Ovary (tissue), 10 donors: ENCODE measurements at places on chromosomes 5 and 9. TPM values are rescaled to one million over a fixed set of nuclear protein-coding genes. Genes with fewer than 3 reads are reported as not detected.

DMGDH gene
- 3.5 TPM for total RNA-seq

ZDHHC11 gene
- 4.7 TPM for total RNA-seq

GKAP1 gene
- total RNA-seq, result 21.7 TPM

LCN9 gene
- total RNA-seq, result not detected

FAM163B gene
- total RNA-seq, result not detected

ZDHHC12 gene
- 5.7 TPM for total RNA-seq

COQ4 gene
- total RNA-seq, result 75.7 TPM

C5orf58 gene
- total RNA-seq, result not detected

UGT3A2 gene
- total RNA-seq, result not detected

HMCN2 gene
- total RNA-seq, result 4.2 TPM

FAM153A gene
- 33.8 TPM for total RNA-seq

LCN12 gene
- total RNA-seq, result 1.3 TPM

ABLIM3 gene
- total RNA-seq, result 7.7 TPM

WDR38 gene
- not detected for total RNA-seq

C9orf153 gene
- total RNA-seq, result not detected

CNOT6 gene
- 13.9 TPM for total RNA-seq

OR2K2 gene
- not detected for total RNA-seq

TLX3 gene
- not detected for total RNA-seq

ADAMTS13 gene
- 1.8 TPM for total RNA-seq

PCDHGA5 gene
- 6.4 TPM for total RNA-seq

PCDHGA6 gene
- 7.4 TPM for total RNA-seq

CENPH gene
- 6.4 TPM for total RNA-seq

PCDHA13 gene
- total RNA-seq, result 0.32 TPM

CDC20B gene
- not detected for total RNA-seq

CD180 gene
- total RNA-seq, result 0.67 TPM

QRFP gene
- not detected for total RNA-seq

CDH9 gene
- not detected for total RNA-seq
